ENCODE measurements at places on chromosomes 5 and 9. TPM values are rescaled to one million over a fixed set of nuclear protein-coding genes. Genes with fewer than 3 reads are reported as not detected.

The ZDHHC11B gene
- not detected for total RNA-seq

The SMIM23 gene
- total RNA-seq = not detected

The SLC45A2 gene
- total RNA-seq = not detected

The LHX3 gene
- not detected for total RNA-seq

The SLC6A7 gene
- not detected for total RNA-seq

The CDK9 gene
- 80.5 TPM for total RNA-seq

The CNTLN gene
- total RNA-seq = 6.6 TPM
